ENCODE measurements at places on chromosomes 3 and 15.

DNA sequence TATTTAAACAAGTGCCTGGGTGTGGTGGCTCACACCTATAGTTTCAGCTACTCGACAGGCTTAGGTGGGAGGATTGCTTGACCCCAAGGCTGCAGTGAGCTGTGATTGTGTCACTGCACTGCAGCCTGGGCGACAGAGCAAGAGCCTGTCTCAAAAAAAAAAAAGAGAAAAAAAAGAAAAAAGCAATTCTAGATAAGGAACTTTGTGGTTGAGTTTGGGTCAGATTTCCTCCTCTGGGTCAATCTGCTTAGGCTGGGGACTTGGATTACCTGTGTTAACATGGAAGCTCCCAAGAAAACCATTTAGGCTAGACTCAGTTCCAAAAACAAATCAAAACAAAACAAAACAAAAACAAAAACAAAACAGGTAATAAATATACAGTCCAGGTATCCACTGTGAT lies 50.0 kb downstream of the ITPR1 start:
- DNase-seq = no peak

DNA sequence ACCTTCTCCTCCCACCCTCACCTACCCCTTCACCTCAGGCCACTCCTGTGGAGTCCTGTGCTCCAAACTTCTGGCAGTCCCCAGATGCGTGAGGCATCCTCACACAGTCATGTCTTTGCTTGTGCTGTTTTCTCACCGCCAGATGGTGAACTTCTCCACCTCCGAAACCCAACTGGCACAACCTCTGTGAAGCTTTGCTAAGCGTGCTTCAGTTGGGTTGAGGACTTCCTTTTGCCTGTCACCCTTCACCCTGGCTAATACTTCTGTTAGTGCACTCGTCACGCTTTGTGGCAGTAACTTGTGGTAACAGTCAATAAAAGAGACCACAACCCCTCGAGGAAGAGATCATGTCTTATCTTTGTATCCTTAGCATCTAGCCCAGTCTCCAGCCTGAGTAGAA lies 42.0 kb upstream of the SKOR1 start:
- no peak for DNase-seq

DNA sequence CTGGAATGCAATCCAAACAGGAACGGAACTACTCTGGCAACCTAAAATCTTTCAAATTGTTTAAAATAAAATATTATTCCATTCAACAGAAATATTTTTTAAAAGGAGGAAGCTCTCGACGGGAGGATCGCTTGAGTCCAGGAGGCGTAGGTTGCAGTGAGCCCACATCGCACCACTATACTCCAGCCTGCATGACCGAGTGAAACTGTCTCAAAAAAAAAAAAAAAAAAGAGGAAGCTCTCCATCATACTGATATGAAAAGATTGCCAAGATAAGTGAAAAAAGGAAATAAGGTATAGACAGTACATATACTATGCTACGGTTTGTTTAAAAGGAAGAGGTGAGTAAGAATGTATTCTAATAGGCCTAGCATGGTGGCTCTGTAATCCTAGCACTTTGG lies 3.6 kb downstream of the RAD18 start:
- DNase-seq = no peak

GRCh38 chr3:55911266-55911665 lies 424.2 kb upstream of the WNT5A start:
- no peak for DNase-seq

DNA sequence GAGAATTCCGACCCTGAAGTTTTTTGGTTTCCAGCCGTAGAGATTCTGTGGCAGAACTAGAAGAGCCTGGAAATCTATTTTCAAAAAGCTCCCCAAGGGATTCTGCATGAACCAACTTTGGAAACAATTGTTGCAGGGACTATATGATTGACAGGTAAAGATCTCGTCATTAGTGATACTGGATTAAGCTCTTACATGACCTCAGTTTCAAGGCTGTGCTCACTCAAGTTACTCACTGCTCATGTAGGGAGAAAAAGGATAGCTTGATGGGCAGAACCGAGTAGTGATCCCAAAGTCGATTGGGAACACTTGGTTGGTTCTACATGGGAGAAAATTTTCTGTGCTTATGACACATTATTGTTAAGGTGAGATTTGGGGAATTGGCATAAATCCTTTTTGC lies 142.3 kb upstream of the RASGRP1 start:
- no peak for DNase-seq

DNA sequence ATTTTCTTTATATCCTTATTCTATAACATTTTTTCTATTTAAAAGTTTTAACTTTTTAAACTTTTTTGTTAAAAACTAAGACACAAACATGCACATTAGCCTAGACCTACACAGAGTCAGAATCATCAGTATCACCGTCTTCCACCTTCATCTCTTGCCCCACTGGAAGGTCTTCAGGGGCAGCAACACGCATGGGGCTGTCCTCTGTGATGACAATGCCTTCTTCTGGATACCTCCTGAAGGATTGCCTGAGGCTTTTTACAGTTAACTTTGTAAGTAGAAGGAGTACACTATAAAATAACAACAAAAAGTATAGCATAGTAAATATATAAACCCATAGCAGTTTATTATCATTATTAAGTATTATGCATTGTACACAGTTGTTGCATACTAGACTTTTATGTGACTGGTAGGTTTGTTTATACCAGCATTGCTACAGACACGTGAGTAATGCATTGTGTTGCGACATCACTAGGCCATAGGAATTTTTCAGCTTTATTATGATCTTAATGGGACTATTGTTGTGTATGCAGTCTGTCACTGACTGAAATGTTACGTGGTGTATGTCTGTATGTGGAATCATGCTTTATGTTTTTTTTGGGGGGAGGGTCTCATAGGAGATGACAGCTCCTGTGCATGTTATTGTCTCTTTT lies 18.2 kb downstream of the ATP1B3 start:
- DNase-seq = no peak

DNA sequence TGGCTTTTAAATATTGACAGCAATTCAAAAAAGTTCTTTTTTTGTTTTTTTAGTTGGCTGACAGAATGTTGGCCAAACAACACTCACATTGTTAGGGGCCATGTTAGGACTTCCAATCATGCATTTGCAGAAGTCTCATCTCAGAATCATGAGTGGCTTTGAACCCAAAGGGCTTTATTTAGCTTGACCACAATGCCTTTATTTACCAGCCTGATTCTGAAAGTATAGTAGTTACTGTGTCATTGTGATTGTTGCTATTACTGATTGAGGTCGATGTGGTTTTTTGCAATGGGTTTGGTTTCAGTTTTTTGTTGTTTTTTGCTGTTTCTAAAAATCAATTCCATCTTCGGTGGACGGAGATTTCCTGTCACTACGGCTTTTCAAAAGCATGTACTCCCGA lies 7.2 kb downstream of the GLDN start:
- no peak for DNase-seq

DNA sequence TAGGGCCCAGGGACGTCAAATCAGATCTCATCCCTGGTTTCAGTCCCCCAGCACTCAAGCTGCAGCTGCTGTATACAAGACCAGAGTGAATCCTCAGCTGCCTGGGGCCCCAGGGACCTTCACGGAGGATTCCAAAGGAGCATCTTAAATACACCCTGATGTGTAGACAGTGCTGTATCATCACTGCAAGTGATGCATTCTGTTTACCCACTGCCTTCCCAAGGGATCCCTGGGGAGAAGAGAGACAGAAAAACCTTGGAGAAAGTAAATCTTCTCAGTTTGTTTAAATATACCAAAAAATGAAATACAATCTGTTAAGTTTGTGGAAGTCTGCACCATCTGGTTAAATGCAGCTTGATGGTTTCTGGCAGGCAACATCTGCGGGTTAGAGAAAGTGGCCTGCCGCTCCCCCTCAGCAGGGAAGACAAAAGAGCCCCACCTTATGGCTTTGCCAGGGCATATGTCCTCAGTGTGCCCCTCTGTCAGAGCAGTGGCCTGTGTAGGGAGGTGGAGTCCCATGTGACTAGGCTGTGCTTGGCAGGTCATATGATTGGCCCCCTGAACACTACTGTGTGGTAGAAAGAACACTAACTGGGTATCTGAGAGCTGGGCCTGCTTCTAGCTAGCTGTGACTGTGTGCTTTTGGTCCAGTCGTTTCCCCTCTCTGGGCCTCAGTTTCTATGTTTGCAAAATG lies 222.2 kb upstream of the TRIM42 start:
- DNase-seq = no peak

GRCh38 chr3:49198161-49198560 lies 26.8 kb downstream of the KLHDC8B start:
- DNase-seq = no peak

GRCh38 chr3:37670961-37671483 lies 190.7 kb upstream of the CTDSPL start:
- DNase-seq = no peak

DNA sequence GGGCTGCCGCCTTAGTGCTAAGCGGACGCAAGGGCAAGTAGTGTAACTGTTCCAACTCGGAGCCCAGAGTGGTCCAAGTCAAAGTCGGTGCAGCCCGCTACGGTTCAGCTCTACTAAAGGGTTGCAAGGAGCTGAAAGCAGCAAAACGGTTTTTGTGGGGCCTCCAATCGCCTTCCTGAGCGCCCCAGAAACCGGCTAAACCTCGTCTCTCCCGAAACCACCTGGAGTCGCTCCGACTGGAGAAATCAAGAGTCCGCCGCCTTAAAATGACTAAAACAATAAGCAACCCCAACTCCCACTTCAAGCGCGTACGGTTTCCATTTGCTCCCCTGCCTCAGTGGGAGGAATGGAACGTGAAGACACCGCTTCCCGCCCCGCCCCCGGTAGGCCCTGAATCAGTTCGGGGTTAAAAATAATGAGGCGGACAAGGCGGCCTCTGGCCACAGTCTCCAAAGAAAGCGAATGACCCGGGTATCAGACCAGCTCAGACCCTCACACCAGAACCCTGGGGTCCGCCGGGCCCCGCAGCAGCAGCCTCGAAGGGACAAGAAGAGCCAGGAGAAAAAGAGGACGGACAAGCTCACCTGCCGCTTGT lies 401 bp downstream of the SEC11A start:
- peak; percentile 4 for DNase-seq

- DNase-seq = peak; percentile 14
Measured at GRCh38 chr3:3015185-3016089, 94.7 kb downstream of the IL5RA start.

DNA sequence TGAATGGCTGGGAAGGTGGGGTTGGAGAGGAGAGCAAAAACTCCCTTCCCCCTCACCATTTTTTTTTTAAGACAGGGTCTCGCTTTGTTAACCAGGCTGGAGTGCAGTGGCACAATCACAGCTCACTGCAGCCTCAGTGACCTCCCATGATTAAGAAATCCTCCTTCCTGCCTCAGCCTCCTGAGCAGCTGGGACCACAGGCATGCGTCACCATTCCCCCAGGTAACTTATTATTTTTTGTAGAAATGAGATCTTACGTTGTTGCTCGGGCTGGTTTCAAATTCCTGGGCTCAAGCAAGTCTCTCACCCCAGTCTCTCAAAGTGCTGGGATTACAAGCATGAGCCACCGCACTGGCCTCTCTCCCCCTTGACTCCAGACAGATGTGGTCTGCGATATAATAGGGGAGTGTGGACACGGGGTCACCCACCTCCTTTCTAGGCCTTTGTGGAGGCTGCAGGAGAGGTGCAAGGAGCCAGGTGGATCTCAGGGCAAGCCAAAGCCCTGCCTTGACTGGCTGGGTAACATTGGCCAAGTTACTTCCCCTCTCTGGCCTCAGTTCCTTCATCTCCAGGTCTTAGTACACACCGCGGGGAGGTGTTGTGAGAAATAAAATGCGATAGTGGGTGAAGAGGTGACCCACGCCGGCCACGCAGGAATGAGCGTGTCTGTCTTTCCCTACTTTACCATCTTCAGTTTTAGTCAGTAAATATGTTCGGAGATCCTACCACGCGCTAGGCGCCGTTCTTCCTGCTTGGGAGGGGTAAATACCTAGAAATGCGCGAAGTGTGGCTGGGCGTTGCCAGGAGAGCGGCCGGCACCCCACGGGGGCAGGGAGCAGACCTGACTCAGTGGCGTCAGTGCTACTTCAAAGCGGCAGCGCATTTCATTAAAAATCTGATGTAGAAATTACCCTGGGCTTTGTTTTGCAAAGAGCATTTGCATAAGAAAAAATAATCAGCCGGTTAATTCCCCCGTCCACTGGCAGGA lies 20.2 kb upstream of the CORO2B start:
- DNase-seq = no peak

GRCh38 chr3:65636326-65636725 lies 402.4 kb downstream of the MAGI1 start:
- DNase-seq = peak; percentile 69

DNA sequence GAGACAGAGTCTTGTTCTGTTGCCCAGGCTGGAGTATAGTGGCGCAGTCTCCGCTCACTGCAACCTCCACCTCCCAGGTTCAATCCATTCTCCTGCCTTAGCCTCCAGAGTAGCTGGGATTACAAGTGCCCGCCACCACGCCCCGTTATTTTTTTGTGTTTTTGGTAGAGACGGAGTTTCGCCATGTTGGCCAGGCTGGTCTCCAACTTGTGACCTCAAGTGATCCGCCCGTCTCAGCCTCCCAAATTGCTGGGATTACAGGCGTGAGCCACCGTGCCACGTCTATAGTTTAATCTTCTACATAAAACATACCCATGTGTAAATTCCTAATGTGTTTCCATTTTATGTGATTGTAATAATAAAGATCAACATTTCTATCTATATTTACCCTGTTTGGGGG lies 1.7 kb downstream of the GALK2 start:
- no peak for DNase-seq

DNA sequence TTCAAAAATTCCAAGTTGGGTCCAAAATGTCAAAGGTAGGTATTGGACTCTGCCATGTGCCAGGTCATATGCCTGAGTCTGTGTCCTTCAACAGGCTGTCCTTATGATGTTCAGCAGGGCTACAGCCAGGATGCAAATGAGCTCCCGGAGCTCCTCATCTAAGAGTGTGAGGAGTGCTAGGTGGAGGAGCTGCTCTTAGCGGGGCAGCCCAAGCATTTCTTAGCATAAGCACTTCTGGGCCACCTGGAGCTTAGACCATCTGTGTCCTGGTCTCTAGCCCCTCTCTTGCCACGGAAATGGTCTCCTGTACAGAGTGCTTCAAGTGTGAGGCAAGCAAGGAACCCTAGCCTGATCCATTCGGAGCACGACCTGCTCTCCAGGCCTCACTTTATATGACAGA lies 64.6 kb upstream of the PRR23C start:
- DNase-seq = no peak

- no peak for DNase-seq
Measured at GRCh38 chr3:172157564-172158258, 118.3 kb downstream of the FNDC3B start.

Measured in COR-L47 (cell line).